Activated T-cell treated with anti-CD3 and anti-CD28 coated beads, Interleukin-2, amount 50 U/mL, for 72 hours (primary cell): ENCODE measurements at places on chromosomes 3 and 15. TPM values are rescaled to one million over a fixed set of nuclear protein-coding genes. Genes with fewer than 3 reads are reported as not detected.

The SPINK8 gene
- total RNA-seq: not detected

DNA sequence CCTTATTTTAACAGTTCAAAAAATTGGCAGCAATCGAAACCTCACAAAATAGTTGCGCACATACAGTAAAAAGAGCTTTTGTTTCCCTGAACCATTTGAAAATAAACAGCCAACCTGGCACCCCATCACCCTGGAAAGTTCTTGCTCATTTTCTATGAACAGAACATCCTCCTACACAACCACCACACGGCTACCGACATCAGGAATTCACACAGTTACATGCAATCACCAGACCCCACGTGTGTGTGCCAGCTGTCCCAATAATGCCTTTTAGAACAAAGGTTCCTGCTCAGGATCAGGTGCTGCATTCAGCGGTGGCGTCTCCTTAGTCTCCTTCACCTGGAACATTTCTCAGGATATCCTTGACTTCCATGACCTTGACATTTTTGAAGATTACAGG, 186.5 kb downstream of the KLF13 start:
- no peaks in the 10 kb centered on the region for H3K36me3 ChIP-seq
- DNase-seq: no peak
- H3K27me3 ChIP-seq: peaks cover 14% of the 10 kb centered on the region
- no peak overlapping the region for H3K4me3 ChIP-seq
- H3K27ac ChIP-seq: peak overlapping the region; percentile 65

DNA sequence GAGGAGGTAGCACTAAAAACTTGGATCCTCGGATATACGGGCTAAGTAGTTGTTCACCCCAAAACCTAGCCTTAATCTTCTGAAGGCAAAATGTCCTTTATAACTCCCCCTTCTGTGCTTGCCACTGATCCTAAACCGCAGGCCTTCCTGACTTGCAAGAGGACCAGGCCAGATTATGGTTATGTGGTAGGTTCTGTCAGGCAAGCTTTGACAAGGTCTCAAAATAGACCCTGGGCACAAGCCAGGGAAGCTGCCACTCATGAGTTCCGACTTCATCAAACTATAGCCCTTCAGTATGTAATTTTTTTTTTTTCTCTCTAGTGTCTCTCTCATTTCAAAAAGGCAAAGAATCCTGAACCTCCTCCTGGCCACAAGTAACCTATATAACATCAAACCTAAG, 3.2 kb downstream of the LRRFIP2 start:
- no peaks in the 10 kb centered on the region for H3K27me3 ChIP-seq
- H3K4me1 ChIP-seq: peaks cover 49% of the 10 kb centered on the region
- H3K27ac ChIP-seq: no peak overlapping the region
- no peak for DNase-seq

GRCh38 chr3:53229606-53230005, 26.2 kb downstream of the TKT start:
- H3K4me3 ChIP-seq: no peak overlapping the region
- no peak for DNase-seq
- H3K27me3 ChIP-seq: no peaks in the 10 kb centered on the region
- H3K4me1 ChIP-seq: no peaks in the 10 kb centered on the region
- H3K36me3 ChIP-seq: peaks cover 13% of the 10 kb centered on the region
- H3K27ac ChIP-seq: no peak overlapping the region

The SIDT1 gene
- total RNA-seq: 28.9 TPM

The ZNF660 gene
- total RNA-seq: 0.50 TPM

- no peak overlapping the region for H3K4me3 ChIP-seq
- no peaks in the 10 kb centered on the region for H3K27me3 ChIP-seq
- H3K27ac ChIP-seq: no peak overlapping the region
- no peaks in the 10 kb centered on the region for H3K4me1 ChIP-seq
These were observed 128.8 kb downstream of the PEAK1 start for GRCh38 chr15:77291107-77291506.
